ENCODE measurements at places on chromosomes 1 and 21.

GRCh38 chr1:46300673-46301405 is 2.6 kb downstream of the LRRC41 start:
- DNase-seq, result no peak

GRCh38 chr1:85447006-85447943 is 17.7 kb downstream of the DDAH1 start:
- no peak for DNase-seq

DNA sequence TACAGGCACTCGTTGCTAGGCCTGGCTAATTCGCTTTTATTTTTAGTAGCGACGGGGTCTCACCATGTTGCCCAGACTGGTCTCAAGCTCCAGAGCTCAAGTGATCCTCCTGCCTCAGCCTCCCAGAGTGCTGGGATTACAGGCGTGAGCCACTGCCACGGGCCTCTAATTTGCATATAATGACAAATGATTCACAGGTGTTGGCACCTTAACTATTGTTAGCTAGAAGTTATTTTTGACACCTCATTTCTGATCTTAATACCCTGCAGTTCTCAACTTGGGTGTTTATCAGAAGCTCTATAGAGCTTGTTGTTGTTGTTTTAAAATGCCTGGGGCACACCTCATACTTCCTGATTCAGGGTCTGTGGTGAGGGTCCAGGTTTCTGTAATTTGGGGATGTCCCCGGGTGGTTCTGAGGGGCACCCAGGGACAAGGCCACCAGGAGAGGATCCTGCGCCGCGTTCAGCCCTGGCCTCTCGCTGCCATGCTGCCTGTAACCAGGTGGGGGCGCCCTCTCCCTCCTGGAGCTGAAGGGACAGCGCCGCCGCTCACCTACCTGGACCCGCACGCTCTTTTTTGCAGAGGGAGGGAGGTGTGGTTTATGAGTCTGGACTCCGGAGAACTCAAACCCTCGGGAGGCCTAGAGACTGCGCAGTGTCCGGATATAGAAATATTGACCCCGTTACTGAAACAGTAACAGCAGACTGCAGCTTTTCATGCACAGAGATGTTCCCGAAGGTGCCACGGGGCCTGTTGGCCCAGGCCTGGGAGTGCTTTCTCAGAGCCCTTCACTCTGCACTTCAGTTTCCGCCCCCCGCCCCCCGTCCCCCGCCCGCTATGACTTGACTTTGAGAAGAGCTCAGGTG is 23.0 kb upstream of the NEK2 start:
- peak; percentile 22 for DNase-seq

- DNase-seq, result no peak
Observed at GRCh38 chr1:227066999-227067398, 126.9 kb downstream of the COQ8A start.

- DNase-seq, result no peak
Observed at GRCh38 chr21:38136201-38136600, 120.6 kb upstream of the KCNJ15 start.

- DNase-seq, result no peak
Observed at GRCh38 chr1:21618561-21619374, 50.4 kb downstream of the RAP1GAP start.

DNA sequence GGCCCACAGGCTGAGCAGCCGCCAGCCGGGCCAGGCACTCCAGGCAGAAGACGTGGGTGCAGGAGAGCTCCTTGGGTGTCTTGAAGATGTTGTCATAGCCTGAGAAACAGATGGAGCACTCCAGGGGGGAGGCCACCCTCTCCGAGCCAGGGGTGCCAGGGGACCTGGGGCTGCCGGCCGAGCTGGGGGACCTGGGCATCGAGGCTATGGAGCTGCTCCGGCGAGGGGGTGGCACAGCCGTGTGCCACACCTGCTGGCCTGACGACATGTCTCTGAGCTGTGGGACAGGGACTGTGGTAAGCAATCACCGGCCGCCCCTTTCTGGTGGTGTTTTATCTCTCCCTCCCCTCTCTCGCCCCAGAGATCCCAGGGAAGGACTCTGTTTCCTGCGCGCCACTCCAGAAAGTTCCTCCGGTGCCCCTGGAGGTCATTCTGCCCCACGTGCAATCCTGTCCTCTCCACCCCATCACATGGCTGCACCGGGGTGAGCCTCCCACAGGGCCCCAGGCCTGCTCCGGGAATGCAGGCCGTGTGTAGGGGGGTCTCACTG is 1.7 kb downstream of the RNF223 start:
- DNase-seq, result no peak

GRCh38 chr1:160021376-160022074 is 10.3 kb downstream of the PIGM start:
- DNase-seq, result no peak

DNA sequence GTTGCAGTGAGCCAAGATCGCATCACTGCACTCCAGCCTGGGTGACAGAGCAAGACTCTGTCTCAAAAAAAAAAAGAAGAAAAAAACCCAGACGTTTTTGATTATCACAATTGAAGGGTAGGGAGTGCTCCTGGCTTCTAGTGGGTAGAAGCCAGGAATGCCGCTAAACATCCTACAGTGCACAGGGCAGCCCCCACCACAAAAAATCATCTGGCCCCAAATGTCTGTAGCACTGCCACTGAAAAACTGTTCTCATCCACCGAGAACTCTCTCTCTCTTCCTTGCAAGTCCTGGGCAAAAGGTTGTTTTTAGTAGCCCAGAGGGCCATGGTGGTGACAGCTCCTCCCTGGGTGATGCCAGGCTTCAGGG is 35.6 kb upstream of the GPR157 start:
- no peak for DNase-seq

- no peak for DNase-seq
Observed at GRCh38 chr1:173241528-173242347, 34.6 kb upstream of the TNFSF4 start.

- no peak for DNase-seq
Observed at GRCh38 chr1:232059726-232060374, 433.3 kb downstream of the DISC1 start.

- DNase-seq, result no peak
Observed at GRCh38 chr1:152165286-152166077, 6.5 kb upstream of the RPTN start.

- DNase-seq, result peak; percentile 77
Observed at GRCh38 chr1:236568285-236568894, 35.9 kb downstream of the HEATR1 start.

GRCh38 chr1:22341791-22342605 is 109.7 kb upstream of the ZBTB40 start:
- DNase-seq, result no peak

DNA sequence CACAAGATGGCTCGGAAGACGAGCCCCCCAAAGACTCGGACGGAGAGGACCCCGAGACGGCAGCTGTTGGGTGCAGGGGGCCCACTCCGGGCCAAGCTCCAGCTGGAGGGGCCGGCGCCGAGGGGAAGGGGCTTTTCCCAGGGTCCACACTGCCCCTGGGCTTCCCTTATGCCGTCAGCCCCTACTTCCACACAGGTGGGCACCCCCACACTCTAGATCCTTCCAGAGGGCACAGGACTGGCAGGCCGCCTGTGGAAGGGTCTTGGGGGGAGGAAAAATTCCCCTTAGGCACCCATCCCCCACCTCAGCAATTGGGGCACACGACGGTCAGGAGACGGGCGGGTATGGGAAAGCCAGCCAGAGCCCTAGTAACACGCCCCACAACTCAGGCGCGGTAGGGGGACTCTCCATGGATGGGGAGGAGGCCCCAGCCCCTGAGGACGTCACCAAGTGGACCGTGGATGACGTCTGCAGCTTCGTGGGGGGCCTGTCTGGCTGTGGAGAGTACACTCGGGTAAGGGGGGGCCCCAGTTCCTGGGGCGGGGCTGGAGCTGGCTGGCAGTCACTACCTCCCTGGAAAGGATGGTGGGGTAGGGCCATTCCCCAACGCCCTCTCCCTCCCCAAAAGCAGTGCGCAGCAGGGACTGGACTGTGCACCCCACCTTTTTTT is 16.1 kb downstream of the NOC2L start:
- no peak for DNase-seq

Measured in fibroblast of the conjunctiva (primary cell).